Renal cortical epithelial cell (primary cell): ENCODE measurements at places on chromosomes 6 and 20. TPM values are rescaled to one million over a fixed set of nuclear protein-coding genes. Genes with fewer than 3 reads are reported as not detected.

IP6K3 gene
- 2.9 and 3.0 TPM in 2 replicates for total RNA-seq

INSM1 gene
- not detected in 2 replicates for total RNA-seq

MMP24 gene
- total RNA-seq: 46.4 and 64.1 TPM in 2 replicates

DNA sequence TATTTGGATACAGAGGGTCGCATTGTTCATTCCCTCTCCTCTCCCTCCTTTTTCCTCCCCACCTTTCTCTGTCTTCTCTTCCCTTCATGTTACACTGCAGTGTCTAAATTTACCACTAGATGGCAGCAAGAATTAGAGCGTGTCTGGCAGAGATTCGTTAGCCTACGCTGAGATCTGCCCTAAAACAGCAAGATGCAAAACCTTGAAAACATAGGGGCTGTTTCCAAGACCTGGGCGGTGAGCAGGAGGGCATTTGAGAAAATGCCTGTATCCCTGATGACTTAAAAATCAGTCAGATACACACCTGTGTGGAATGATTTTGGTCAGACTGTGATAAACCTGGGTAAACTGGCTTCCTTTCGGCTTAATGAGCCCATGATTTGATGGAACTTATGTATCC lies 101.5 kb upstream of the ISM1 start:
- peak; percentile 51 for DNase-seq

DNA sequence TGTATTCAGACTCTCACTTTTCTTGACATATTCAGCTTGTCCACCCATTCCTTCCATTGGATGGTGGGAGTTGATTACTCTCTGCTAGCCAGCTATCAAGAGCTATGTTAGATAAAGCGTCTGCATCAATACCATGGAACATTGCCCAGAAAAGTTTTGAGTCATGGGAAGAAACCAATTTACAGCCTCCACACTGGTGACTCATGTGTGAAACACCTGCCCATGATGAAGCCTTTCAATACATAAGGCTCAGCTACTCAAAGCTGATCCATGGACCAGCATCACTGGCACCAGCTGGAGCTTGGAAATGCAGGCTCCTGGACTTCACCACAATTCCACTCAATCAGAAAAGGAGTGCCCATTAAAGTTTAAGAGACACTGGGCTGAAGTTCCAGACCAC lies 16.1 kb downstream of the PLA2G7 start:
- peak; percentile 94 for DNase-seq

DNA sequence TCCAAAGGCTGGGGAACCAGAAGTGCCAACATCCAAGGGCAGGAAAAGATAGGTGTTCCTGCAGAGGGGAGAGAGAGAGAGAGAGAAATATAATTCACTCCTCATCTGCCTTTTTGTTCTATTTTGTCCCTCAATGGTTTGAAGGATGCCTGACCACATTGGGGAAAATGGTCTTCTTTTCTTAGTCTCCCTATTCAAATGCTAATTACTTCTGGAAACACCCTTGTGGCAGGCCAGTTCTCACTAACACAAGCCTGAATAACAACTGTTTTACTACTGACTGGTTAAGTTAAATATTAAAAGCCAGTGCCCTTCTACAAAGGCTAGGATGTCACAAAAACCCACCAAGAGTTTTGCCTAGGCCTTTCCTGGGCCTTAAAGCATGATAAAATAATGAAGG lies 425.4 kb upstream of the HTR1E start:
- no peak for DNase-seq

DNA sequence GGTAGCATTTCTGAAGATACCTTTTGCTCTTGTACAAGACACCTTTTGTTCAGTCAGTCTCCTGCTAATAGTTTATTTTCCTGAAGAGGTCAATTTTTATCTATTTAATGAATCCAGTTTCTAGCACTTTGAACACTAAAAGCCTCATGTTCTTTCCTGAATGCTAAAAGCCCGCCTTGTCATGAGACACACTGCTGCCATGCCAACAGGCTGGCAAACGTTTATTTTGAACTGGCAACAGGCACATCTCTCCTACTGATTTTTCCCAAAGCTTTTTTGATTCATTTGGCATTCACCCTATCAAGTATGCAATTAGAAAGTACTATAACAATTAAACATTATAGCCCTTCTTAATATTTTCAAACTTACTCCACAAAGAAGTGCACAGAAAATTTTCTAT lies 421.2 kb upstream of the EYS start:
- DNase-seq: no peak

DNA sequence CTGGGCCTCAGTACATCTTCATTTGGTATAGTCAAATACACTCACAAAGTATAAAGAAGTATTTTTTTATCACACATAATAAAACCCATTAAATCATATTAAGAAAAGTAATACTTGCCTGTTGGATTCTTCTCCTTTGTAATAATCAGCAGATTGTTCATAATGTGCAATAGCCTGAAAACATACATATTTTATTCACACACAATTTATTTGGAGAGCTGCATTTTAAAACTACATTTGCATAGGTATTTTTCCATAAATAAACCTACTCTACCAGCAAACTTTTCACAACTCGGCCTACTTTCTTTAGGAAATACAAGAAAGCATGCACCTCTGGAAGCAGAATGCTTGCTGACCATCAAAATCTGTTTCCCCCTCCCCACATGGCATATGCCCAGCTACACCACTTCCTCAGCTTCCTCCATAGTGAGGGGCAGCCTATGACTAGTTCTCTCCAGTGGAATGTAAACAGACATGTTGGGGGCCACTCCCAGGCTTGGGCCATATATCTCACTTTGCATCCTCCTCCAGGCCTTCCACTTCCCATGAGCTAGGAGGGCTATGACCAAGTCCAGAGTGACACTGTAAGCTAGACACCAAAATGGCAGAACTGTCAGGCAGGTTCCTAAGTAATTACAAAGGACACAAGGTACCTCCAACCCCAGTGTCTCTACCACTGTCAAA lies 28.3 kb downstream of the GZF1 start:
- DNase-seq: no peak

DNA sequence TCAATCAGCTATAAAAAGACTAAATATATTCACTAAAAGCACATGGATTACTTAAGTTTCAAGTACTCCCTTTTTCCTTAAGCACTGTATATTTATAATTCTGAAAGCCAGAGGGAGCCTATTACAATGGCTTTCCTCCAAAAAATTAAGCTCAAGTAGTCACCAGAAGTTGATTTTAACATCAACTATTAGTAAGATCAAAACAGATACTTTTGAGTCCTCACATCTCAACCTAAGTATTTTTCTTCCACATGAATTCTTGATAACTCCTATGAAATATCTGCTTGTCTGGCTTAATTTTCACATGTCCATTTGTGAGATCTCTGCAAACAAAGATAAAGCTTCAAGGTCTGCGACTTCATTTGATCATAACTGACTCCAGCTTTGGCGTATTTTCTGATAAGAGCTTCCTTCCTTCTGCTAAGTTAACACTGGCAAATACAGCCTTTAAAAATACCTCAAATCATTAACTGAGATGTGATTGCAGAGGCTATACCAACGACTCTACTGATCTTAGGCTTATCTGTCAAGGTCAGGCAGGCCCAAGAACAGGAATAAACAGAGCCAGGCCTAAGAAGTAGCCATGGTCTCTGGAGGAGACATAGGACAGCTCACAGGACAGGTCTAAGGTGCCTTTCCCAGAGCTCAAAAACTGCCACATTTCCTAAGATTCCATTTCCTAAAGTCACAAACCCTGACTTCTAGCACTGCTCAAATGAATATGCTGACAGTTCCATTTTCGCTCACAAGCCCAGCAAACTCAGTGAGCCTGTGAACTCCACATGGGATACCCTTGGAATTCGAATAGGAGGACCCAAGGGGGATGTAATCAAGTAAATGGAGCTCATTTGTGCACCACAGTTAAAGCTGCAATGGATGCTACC lies 10.0 kb downstream of the SNX5 start:
- DNase-seq: no peak

GRCh38 chr6:168916576-168917211 lies 337.0 kb downstream of the THBS2 start:
- DNase-seq: no peak

GRCh38 chr6:90221403-90221802 lies 75.2 kb downstream of the BACH2 start:
- no peak for DNase-seq

- no peak for DNase-seq
These were observed 100.9 kb upstream of the FOXP4 start for GRCh38 chr6:41445261-41445660.

DNA sequence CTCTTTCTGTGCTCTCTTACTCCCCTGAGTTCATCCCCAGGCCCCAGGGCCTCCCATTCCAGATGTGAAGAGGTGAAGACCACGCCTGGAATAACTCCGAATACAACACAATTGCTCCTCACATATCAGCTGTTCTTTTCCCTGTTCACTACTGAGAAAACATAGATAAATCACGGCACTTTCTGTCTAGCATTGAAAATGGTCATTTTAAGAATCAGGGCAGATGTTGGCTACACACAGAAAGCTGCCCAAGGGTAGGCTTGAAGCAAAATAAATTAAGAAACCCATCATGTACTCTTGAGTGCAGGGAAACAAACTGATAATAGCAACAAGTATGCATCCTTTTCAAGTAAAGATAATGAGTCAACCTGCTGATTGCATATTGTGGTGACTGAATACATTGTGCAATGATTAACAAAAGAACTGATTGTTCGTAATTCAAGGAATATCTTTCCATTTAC lies 382.5 kb downstream of the PRKN start:
- DNase-seq: peak; percentile 89

GRCh38 chr20:32663335-32664011 lies 10.3 kb downstream of the C20orf203 start:
- DNase-seq: no peak

- no peak for DNase-seq
These were observed 14.8 kb downstream of the SLC35A1 start for GRCh38 chr6:87487555-87487954.
